ENCODE measurements at places on chromosomes 11 and 22.

- DNase-seq = no peak
Measured at GRCh38 chr11:130246738-130247137, 68.0 kb downstream of the ZBTB44 start.

- peak; percentile 73 for DNase-seq
Measured at GRCh38 chr11:1041936-1042608, 5.6 kb upstream of the MUC6 start.

DNA sequence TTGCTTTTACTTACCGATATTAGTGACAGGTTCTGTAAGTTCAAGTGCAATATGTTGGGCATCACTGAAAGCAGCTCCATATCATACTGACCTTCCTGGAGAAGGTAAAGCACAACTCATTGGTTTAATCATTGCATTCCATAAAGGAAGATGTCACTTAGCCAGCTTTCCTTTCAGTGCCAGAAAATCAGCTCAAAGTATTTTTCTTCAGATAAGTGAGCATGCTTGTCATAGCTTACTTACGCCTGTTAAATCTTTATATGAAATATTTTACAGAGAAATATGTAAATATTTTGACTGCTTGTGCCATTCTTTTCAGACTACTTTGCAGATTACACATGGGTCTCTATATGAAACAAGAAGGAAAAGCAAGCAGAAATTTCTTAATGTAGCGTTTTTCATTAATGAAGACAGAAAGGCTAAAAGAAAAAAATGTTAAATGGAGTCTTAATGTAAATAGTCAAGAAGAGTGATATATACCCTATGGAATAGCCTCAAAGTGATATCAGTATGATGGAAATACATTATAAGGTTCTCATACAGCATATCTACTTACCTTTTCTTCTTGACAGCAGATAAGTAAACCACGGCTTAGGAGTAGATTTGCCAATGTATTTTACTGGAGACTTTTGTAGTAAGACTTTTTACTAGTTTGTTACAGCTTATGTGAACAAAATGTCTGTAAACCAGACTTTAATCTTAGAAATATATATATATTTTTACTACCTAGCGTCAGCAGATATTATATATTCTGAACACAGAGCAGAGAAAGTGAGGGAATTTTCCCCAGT, 649.7 kb downstream of the METTL15 start:
- DNase-seq = peak; percentile 89

DNA sequence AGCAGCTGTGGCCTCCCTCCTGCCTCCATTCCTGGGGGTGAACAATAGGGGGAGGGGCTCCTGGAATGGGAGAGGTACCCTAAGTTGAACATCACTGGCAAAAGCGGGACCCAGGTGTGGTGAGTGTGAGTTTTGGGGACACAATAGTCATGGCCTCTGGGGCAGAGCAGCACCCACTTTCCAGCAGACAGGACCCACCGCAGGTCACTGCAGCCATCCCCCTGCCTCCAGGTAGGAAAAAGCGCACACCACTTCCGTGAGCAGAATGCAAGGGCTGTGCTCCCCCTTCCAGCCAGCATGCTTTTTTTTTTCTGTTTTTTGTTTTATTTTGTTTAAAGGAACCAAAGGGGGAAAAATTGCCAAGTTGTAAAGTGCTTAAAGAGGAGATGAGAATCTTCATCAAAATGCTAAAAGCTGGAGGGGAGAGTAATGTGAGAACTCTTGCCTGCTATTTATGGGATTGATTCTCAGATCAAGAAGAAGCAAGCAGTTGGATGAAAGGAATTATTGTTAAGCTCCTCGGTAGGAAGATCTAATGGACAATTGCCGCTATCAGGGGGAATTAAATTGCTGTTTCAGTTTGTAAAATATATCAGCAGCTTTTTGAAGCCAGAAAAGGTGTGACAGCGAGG, 152.9 kb downstream of the FEZ1 start:
- DNase-seq = no peak

DNA sequence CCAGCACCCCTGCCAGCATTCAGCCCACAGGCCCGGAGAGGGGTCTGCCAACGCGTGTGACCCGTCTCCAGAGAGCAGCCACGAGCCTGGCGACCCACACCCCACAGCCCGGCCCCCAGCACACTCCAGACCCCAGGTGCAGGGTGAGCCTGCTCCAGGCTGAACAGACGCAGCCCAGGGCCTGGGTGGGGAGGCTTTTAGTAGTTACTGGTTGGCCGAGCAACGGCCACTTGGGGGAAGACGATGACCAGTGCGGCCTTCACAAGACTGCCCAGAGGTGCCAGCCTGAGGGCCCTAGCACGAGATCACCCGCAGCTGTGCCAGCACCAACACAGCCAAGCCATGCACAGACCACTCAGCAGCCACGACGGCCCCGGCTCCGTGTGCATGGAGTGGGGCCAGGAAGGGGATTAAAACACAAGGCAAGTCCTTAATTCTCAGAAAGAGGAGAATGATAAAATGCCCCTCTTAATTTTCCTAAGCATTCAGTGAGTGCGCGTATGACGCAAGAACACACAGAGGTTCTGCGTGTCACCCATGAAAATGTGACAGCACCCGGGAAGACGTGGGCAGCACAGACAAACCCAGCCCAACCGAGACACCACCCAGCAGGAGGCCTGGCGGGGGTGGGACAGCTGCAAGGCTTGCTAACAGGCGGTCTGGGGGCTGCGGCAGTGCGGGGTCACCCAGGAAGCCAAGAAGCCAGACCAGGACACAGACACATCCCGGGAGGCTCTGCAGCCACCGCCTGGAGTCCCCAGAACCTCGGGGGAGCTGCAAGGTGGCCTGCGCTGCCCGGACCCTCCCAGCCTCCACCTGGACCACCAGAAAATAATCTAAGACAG, 47.6 kb downstream of the BRD1 start:
- no peak for DNase-seq

GRCh38 chr11:57658023-57658361, 430 bp downstream of the CLP1 start:
- no peak for DNase-seq

DNA sequence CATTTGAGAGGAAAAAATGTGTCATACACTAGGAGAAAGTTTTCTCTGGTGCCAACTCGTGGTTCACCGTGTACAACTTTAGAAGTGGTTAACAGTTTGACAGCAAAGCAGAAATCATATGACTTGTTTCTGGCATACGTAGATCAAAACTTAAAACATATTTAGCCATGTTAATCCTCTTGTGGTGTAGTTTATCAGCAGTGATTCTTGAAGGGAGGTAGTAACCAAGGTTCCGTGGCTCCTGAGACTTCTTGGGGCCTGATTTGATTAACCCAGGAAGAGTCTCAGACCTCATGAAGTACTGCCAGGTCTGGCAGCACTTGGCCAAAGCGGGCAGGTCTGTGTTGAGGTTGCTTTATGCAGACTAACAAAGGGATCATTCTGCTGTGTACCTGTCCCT, 40.5 kb downstream of the SREBF2 start:
- DNase-seq = no peak

Measured in A172 (cell line).